CD4-positive, alpha-beta T cell treated with Interleukin-21 for 1 hour (primary cell): ENCODE measurements at places on chromosomes 6 and 20.

DNA sequence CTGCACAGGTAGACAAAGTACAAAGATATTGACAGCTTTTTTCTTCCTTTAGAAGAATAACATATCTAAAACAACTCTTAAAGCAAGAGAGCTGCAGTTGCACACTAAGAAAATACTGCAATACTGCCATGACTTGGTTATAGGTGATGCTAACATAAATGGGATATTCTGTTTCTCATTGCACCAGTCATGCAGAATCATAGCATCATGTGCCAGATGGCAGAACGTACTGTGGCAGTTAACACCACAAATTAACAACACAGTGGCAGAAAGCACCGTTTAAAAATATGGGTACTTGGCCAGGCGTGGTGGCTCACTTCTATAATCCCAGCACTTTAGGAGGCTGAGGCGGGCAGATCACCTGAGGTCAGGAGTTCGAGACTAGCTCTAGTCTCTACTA lies 7.4 kb downstream of the ASXL1 start:
- no peak for DNase-seq

DNA sequence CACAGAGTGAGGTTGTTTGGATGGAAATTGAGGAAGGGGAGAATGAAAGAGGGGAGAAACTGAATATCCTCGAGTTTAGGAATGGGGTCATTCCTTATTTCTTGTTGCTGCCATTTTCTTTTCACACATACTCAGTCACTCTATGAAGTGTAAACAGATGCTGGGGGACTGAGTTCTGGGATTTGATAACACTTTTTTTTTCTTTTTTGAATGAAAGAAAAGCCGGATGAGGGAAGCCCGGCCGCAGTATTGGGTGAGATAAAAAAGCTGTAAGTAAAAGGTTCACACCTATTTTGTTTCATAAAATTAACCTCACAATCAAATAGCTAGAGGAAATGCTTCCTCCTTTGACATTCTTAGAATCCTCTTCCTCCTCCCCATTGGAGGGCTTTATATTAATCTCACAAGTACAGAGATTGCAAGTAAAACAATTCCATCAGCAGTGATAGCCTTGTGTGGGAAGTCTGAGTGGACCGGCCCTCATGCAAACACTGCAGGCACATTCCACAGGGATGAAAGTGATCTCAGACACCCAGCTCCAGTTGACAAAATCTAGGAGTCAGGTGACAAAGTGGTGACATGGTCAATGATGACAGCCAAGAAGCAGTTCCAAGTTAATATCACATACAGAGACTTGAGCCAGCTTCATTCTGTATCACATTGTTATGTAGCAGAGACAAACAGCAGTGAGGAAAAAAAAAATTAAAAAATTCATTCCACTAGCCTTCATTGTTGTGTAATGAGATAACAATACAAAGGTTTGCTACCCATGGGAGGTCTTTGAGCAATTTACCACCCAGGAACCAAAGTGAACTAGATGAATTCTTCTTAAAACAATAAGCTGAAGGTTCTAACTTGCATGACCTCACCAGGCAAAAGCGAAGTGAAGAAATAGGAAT lies 391.1 kb upstream of the HSF2 start:
- no peak for DNase-seq

GRCh38 chr6:57085471-57085870 lies 4.5 kb upstream of the ZNF451 start:
- no peak for DNase-seq

DNA sequence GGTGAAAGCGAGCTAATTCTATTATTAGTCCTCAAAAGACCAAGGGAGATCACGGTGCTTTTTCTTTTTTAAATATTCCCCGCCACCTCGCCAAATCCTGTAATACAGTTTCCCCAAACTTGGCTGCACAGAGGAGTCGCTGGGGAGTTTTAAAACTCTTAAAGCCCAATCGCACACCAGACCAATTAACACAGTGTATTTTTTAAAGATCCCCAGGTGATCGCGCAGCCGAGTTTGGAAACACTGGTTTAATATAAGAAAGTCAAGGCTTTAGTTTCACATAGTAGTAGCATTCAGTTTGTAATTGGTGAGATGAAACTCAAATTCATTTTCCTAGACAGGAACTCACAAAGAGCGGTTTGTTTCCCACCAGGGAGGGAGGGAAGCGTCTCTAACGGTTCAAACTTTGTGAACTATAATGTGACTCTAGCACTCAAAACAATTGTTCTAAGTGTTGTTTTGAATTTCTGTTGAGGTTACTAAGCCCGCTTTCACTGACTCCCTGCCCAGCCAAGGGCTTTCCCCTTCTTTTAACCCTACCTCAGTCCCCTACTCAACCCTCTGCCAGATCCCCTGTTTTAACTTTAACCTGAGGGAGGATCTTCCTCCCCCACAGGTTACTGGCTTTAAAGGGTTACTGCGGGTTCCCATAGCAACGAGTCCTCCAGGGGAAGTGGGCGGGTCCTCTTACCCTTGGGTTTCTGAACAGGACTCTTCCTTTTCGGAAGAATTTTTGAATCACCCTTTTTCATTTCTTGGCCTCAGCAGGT lies 25.7 kb upstream of the BTBD3 start:
- peak; percentile 35 for DNase-seq

GRCh38 chr6:117498159-117498558 lies 15.7 kb downstream of the DCBLD1 start:
- DNase-seq = no peak

GRCh38 chr20:36471885-36472636 lies 69.3 kb upstream of the MYL9 start:
- DNase-seq = no peak

GRCh38 chr6:52499026-52499425 lies 77.8 kb downstream of the TRAM2 start:
- DNase-seq = no peak

- DNase-seq = peak; percentile 77
Measured at GRCh38 chr20:45987108-45987780, 15.2 kb upstream of the ZNF335 start.

- DNase-seq = no peak
Measured at GRCh38 chr20:14838663-14839628, 501.5 kb upstream of the FLRT3 start.

GRCh38 chr6:125858427-125859320 lies 67.9 kb downstream of the NCOA7 start:
- peak; percentile 38 for DNase-seq

DNA sequence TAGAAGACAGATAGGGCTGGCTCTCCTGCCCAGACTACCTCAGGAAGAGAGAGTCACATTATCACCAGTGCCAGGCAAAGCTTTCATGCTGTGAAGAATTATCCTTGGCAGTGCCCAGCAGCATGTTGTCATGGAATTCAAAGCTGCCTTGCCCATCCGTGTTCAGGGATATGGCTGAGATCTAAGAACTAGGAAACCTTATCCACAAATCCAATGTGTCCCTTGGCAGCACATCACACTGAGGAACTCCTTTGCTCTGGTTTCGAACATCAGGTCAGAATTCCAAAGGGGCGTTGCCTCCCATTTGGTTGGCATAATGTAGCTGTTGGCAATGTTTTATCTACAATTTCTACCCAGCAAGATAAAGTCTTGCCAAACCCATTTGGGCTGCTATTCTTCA lies 52.7 kb downstream of the ADGRF1 start:
- no peak for DNase-seq

DNA sequence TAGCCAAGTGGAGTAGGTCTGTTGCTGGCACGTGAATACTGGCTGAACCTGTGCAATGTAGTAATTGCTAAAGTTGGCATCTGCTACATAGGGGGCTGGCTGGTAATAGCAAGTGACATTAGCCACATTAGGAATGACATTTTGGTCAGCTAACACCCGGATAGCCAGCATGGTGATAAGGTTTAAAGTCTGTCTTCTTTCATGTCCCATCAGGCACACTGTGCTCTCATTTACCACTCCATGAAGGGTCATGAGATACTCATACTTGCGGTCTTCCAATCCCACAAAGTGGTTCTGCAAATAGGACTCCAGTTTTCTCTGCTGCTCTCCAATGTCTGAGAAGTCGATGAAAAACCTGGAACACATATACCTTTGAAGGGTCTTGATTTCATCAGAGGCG lies 2.8 kb downstream of the TENT5A start:
- no peak for DNase-seq

- DNase-seq = no peak
Measured at GRCh38 chr6:141866731-141867497, 265.8 kb upstream of the GJE1 start.

DNA sequence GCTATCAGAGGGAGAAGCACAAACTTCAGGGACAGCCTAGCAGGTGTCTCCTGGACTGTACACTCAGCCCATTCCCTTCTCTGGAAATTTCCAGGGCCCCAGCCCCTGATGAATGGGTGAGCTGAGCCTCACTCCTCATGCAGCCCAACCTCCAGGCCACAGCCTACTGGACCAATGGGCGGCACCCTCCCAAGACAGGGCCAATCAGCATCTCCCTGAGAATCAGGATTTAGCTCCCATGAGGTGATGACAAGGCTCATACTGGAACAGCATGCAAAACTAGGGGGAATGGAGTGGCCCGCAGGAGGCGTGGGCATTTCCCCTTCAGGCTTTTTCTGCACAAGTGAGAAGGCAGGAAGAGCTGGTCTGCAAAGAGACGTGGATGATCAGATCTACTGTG lies 29.0 kb downstream of the NFATC2 start:
- DNase-seq = no peak
